Activated T-helper 17 cell treated with anti-CD3 and anti-CD28 coated beads, Interleukin-2, amount 50 U/mL, for 72 hours (primary cell): ENCODE measurements at places on chromosomes 13 and 19.

GRCh38 chr13:34430294-34430693 is 511.8 kb upstream of the NBEA start:
- ATAC-seq: no peak

GRCh38 chr19:49149652-49150105 is 5.5 kb downstream of the HRC start:
- no peak for ATAC-seq

DNA sequence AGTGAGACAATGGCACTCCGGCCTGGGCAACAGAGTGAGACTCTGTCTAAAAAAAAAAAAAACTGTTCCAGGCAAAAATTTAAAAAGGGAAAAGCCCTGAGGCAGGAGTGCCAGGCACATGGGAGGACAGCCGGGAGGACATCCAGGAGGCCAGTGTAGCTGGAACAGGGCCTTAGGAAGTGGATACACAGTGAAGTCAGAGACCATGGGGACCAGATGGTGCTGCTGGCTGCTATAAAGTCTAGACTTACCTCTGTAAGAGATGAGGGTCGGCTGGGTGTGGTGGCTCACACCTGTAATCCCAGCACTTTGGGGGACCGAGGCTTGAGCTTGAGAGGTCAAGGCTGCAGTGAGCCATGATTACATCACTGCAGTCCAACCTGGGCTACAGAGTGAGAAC is 15.0 kb downstream of the HAS1 start:
- ATAC-seq: no peak

DNA sequence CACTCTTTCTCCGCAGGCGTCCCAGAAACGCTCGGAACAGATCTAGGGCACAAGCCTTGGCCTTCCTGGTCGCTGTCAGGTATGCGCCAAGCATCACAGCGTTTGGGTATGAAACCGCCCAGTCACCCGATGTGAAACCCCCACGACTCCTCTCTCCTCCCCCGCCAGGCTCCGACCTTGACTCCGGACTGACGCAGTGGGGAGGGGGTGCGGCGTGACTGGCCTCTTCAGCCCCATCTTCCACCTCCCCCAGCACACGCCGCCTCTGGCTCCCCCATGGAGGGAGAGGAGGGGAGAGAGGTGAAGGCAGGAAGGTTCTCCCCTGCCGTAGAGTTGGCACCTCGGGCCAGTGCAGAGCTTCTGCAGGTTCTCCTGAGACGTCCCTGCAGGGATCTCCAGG is 22.0 kb upstream of the ARHGEF7 start:
- ATAC-seq: no peak

DNA sequence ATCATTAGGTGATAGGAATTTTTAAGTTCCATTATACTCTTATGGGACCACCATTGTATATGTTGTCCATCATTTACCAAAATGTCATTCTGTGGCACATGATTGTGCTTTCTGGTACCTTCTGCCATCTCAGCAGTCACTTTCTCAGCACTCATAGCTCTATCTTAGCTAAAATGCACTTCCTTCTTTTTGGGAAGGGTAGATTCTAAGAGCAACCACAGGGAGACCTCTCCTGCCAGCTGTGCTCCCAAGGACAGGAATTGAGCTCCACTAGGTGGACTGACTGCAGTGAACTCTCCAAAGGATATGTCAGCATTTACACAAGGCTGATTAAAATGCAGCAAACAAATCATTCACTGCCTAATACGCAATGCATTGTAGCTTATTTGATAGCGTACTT is 91.8 kb upstream of the OBI1 start:
- no peak for ATAC-seq

DNA sequence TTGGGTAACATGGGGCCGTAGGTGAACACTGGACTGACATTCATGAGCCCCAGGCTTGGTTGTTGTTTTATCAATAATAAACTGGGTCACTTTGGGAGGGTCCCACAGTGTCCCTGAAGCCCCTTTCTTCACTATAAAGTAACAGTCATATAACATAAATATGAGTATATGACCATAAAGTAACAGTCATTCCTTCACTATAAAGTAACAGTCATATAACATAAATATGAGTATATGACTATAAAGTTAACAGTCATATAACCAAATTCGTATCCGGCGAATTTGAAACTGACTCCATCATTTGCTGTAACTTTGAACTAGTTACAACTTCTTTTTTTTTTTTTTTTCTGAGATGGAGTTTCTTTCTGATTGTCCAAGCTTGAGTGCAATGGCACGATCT is 210.3 kb downstream of the KATNAL1 start:
- ATAC-seq: peak; percentile 64

- ATAC-seq: no peak
These were observed 34.3 kb upstream of the TNFSF11 start for GRCh38 chr13:42539670-42540069.

- no peak for ATAC-seq
These were observed 85.9 kb upstream of the VSTM2B start for GRCh38 chr19:29439688-29440550.

DNA sequence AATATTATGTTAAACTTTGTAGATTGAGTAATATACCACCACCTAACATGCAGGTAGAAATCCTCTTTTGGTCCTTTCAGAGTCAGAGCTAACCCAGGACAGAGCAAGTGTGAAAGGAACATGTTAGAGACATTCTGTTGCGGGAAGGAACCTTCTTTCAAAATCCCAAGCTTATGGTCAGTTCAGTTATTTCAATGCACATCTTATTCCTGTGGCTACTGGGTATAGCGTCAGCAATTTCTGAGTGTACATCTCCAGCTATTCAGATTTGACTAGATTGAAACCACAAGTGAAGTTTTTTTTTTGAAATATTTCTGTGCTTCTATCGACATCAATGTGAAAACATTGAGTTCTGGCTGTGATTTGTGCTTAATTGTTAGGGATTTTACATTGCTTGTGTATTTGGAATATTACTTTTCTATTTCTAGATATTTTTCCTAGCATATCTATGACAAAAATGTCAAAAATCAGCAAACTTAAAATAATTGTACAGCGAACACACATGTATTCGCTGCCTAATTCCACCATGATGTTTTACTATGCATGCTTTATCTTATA is 165.3 kb downstream of the LMO7 start:
- peak; percentile 22 for ATAC-seq

- ATAC-seq: no peak
These were observed 34.3 kb downstream of the NAA16 start for GRCh38 chr13:41345165-41345913.

- ATAC-seq: no peak
These were observed 366.5 kb downstream of the KCTD12 start for GRCh38 chr13:76519685-76520084.

GRCh38 chr13:112058519-112058873 is 8.5 kb upstream of the SOX1 start:
- ATAC-seq: no peak

DNA sequence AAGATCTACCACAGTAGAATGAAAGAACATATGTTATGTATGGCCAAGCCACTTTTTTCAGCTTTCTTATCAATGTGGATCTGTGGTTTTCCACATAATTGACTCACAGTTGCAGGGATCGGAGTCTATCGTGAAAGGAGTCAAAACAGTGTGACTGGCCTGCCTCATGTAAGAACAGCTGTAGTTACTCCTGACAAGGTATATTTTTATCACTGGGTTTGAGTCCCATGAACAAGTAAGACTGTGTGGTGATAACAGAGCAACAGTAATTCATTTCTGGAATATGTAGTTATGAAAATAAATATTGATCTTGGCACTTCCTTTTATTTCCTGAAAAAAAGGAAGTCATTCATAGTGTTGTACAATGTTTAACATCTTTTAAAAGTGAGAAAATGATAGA is 416.6 kb downstream of the KLF12 start:
- peak; percentile 66 for ATAC-seq

- no peak for ATAC-seq
These were observed 79.2 kb downstream of the IRS2 start for GRCh38 chr13:109707044-109707741.

- no peak for ATAC-seq
These were observed 136.9 kb upstream of the SOX21 start for GRCh38 chr13:94849254-94849653.

- no peak for ATAC-seq
These were observed 1210.1 kb downstream of the DIAPH3 start for GRCh38 chr13:58953638-58954037.

- no peak for ATAC-seq
These were observed 4.3 kb downstream of the OR7A5 start for GRCh38 chr19:14830702-14831101.

DNA sequence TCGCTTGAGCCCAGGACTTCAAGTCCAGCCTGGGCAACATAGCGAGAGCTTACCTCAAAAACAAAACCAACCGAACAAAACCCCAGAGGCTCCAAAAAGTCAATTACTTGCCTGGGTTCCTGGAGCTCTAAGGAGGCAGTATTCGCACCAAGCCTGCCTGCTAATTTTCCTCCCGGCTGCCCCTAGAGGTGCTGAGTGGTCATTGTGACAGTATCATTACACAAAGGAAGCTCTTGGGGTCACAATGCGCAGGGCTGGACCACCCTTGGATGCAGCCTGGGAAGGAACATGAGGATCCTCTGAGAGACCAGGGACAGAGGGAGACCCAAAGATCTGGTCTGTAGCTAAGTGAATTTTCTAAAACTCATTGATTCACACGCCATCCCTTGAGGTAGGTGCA is 8.5 kb upstream of the PEX11G start:
- ATAC-seq: no peak

- ATAC-seq: peak; percentile 100
These were observed at the start of gene ZNF550 for GRCh38 chr19:57559404-57560025. Gene ZNF550, minus strand, starts transcription at chr19:57559863. Its CDS starts 181 bp downstream, at chr19:57559682.

GRCh38 chr19:48603001-48603400 is 3.5 kb upstream of the SPACA4 start:
- ATAC-seq: no peak

GRCh38 chr13:78460176-78460575 is 143.2 kb downstream of the POU4F1 start:
- ATAC-seq: no peak

- ATAC-seq: peak; percentile 63
These were observed 5.5 kb downstream of the SIN3B start for GRCh38 chr19:16834747-16835146.

DNA sequence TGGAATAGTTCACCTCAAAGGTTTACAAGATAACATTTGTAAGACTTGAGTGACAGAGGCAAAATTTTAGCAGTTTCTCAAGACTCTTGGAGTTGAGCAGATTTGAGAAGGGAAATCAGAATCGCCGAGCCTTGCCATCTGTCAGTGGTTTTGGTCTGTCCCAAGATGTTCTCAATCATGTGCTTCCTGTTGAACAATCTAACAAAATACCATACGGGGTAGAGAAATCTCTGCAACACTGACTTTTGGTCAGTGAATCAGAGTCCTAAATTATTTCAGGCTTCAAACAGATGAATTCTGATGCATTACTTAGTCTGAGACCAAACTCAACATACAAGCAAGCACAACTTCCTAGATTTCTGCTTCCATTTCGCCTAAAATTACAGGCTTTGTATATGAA is 3.8 kb downstream of the KCTD12 start:
- ATAC-seq: no peak

GRCh38 chr13:21546372-21546771 is 57.6 kb downstream of the MICU2 start:
- ATAC-seq: no peak

DNA sequence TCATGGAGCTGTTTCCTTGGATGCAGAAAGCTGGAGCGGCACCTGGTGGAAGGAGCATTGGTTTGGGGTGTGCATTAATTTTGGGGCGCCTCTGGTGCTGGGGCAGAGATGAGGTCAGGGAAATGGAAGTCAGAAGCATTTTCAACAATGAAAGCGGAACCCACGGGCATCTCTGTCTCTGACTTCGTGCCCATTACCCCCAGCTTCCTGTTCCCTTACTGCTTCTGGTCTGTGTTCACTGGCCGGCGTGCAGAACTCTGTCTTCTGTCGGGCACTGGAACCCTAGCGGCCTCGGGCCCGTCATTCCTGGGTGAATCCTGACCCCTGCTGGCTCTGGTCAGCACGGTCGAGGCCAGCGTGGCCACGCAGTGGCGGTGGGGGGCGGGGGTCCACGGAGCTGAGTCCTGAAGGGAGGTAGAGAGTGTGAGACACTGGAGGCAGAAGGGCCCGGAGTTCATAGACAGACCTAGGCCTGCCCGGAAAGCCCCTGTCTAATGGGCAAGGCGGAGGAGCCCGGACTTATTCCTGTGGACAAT is 7.9 kb upstream of the LINGO3 start:
- peak; percentile 39 for ATAC-seq

GRCh38 chr13:93981426-93981977 is 498.0 kb downstream of the DCT start:
- ATAC-seq: no peak

- ATAC-seq: no peak
These were observed 739 bp upstream of the ILF3 start for GRCh38 chr19:10653482-10653731.

DNA sequence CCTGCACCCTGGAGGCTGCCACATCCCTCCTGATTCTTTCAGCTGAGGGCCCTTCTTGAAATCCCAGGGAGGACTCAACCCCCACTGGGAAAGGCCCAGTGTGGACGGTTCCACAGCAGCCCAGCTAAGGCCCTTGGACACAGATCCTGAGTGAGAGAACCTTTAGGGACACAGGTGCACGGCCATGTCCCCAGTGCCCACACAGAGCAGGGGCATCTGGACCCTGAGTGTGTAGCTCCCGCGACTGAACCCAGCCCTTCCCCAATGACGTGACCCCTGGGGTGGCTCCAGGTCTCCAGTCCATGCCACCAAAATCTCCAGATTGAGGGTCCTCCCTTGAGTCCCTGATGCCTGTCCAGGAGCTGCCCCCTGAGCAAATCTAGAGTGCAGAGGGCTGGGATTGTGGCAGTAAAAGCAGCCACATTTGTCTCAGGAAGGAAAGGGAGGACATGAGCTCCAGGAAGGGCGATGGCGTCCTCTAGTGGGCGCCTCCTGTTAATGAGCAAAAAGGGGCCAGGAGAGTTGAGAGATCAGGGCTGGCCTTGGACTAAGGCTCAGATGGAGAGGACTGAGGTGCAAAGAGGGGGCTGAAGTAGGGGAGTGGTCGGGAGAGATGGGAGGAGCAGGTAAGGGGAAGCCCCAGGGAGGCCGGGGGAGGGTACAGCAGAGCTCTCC is 6.9 kb upstream of the CEACAM5 start:
- ATAC-seq: no peak

DNA sequence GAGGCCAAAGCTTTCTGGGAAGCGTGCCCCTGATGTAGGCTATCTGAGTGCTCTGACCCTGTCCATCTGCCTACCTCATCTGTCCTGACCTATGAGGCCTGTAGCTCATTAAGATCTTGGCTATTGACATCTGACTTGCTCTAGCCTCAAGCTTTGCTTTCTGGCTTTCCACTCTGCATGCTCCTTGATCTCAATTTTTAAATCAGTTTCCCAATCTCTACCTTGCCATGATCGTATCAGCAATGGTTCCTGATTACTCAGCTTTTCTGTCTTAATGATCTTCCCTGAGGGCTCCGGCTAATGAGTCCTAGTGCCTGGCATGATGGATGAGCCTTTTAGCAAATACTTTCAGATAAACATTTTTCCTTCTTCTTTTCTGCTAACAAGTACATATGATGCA is 262.0 kb downstream of the NDFIP2 start:
- no peak for ATAC-seq
